Kidney (tissue), 22 donors: ENCODE measurements at places on chromosomes 11 and 22. TPM values are rescaled to one million over a fixed set of nuclear protein-coding genes. Genes with fewer than 3 reads are reported as not detected.

- no peaks in the 10 kb centered on the region for H3K36me3 ChIP-seq
- no peak for DNase-seq
- H3K4me1 ChIP-seq = no peaks in the 10 kb centered on the region
- no peak overlapping the region for H3K4me3 ChIP-seq
- H3K27ac ChIP-seq = no peak overlapping the region
Observed at GRCh38 chr11:22044126-22044525, 148.8 kb upstream of the ANO5 start.

DNA sequence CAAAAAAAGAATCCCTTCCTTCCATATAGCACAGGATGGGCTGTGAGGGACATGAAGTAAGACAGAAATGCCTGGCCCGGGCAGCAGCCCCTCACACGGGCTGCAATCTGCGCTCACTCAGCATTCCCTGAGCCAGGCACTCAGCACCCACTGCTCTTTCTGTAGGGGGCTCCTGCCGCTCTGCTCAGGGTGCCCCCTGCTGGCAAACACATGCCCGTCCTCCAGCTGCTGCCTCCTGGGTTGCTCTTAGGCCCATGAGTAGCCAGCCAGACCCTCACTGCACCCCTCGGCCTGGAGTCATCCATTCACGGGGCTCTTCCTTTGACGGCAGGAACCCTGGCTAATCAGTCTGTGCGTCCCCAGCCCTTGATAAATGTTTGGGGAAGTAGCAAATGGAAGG is 6.9 kb downstream of the MCAT start:
- no peak overlapping the region for H3K27ac ChIP-seq
- peaks cover 7% of the 10 kb centered on the region for H3K4me1 ChIP-seq
- no peaks in the 10 kb centered on the region for H3K27me3 ChIP-seq

DNA sequence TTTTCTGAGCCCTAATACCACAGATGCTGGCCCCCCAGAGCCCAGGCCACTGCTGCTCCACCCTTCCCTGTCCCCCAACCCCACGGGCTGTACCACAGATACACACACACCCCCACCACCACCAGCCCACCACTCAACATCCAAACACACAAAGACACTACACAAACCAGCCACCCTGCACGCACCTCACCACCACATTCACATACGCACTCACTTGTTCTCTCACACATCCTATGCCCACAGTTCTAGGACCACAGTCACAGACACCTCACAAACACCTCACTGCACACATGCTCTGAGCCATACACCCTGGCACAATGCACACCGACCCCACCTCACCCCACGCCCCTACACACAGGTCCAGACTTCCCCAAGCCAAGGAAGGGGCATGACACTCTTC is 22.5 kb upstream of the OAF start:
- H3K36me3 ChIP-seq = no peaks in the 10 kb centered on the region
- no peaks in the 10 kb centered on the region for H3K27me3 ChIP-seq
- no peak for DNase-seq
- H3K27ac ChIP-seq = peak overlapping the region; percentile 29

Gene FERMT3
- 36.3 TPM for total RNA-seq
